ENCODE measurements at places on chromosomes 1 and 21. TPM values are rescaled to one million over a fixed set of nuclear protein-coding genes. Genes with fewer than 3 reads are reported as not detected.
A peak's percentile ranks its signal among the peaks of the same experiment; 100 is the strongest.

Gene ACKR1
- total RNA-seq = 15.9 TPM

Gene CRNN
- not detected for total RNA-seq

Gene C8B
- not detected for total RNA-seq

DNA sequence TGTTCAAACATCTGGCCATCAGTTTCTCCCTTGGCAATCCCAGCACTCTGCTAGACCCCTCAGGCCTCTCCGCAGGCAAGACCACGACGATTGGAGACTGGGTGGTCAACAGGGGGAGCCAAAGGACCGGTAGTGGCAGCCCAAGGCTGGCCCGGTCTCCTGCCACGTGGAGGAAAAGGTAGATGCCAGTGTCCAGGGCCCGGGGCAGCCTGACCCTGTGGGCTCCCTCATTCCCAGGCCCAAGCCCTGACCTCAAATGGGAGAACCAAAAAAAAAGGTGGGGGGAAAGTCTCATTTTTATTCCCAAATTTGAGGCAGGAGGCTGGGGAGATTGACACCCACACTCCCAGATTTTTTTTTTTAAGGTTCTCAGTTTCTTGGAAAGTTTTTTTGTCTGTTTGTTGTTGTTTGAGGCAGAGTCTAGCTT, 24.8 kb downstream of the S100A6 start:
- DNase-seq = peak; percentile 86

GRCh38 chr1:115469703-115470476, 131.8 kb upstream of the NGF start:
- DNase-seq = peak; percentile 56

GRCh38 chr1:218255090-218255489, 30.0 kb upstream of the RRP15 start:
- DNase-seq = no peak

- no peak for DNase-seq
Measured at GRCh38 chr1:33711511-33711910, 152.4 kb upstream of the HMGB4 start.

DNA sequence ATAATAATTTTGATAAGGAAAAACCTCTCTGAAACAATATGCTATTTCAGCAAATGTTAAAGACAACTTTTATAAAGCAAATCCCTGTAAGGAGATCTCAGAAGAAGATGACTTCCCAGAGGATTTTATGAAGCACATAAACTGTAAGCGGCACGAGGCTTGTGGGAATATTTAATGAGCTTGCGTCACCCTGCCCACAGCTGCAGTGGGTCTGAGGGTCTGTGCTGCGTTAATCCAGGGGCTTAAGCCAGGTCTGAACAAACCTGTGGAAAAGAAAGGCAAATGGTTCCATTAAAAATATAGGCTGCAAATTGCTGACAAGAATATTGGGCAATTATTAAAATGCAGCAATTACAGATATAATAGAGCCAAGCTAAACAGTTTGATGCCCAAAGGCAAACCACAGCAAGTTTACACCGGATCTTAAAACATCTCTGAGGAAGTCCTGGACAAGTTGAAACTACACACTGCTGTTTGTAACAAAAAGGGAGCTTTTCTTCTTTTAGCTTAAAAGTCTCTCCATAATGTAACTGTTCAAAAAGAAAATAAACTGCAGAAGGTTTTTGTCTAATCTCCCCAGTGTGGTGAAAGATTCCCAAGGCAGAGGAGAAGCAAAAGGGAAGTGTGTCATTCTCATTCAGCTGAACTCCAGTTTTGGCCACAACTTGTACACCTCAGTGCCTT, 21.8 kb downstream of the TGFBR3 start:
- DNase-seq = no peak

GRCh38 chr21:40840401-40841125, 6.4 kb downstream of the DSCAM start:
- DNase-seq = no peak

DNA sequence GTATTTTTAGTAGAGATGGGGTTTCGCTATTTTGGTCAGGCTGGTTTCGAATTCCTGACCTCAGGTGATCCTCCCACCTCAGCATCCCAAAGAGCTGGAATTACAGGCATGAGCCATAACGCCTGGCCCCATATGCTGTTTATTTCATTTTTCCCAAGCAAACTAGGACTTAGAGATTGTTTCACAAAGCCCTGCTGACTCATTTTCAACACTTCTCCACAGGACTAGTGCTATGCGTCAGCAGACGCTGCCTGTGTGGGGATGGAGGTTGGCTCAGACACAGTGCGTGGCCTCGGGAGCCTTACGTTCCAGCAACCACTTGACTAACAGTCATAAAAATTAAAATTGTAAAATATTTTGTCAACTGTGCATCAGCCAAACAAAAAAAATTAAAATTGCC, 22.7 kb downstream of the PKNOX1 start:
- DNase-seq = peak; percentile 70

- no peak for DNase-seq
Measured at GRCh38 chr1:3055051-3055450, 14.0 kb upstream of the PRDM16 start.

GRCh38 chr1:94101613-94102525, 19.1 kb downstream of the ABCA4 start:
- no peak for DNase-seq

- DNase-seq = peak; percentile 45
Measured at GRCh38 chr1:58249737-58250586, 296.6 kb downstream of the OMA1 start.

GRCh38 chr21:37769656-37770055, 146.6 kb downstream of the KCNJ6 start:
- DNase-seq = no peak
